ENCODE measurements at places on chromosomes 11 and 22.

GRCh38 chr11:128468111-128468510 lies 119.2 kb downstream of the ETS1 start:
- no peak for DNase-seq

DNA sequence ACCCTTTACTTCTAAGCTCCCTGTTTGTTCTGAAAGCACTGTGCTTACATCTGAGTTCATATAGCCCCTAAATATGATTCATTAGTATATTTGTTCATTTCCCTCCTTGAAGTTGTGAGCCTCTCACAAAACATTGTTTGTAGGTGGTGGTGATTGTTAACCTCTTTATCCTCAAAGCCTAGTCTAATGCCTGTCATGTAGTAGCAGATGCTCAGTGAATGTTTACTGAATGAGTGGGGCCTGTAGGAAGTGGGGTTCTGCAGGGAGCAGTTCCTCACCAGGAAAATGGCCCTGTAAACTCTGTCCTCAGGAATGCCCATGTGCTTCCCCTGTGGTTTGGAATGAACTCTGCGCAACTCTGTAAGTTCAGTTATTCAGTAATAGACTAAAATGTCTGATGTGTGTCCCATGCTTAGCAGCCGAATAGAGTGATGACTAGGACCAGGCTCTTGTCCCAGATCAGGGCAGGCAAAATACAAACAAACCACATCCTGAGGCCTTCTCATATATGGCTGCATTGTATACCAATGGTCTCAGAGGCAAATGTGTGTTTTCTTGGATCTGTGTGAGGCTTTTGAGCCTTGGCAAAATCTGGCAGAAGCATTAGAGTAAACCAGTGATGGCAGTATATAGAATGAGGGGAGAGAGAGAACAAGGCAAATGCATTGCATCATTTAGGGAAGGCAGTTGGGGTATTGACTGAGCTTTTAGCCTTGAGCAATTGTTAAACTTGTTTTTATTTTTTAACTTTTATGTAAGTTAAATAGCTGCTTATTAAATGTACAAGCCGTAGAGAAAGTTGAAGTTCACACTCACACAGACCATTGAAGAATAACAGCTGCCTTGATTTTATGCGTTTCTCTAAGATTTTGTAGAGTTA lies 91.4 kb upstream of the BIRC3 start:
- DNase-seq: peak; percentile 91

GRCh38 chr11:111694851-111695250 lies 71.3 kb downstream of the PPP2R1B start:
- DNase-seq: no peak

- DNase-seq: no peak
Observed at GRCh38 chr11:116716621-116717020, 56.2 kb downstream of the BUD13 start.

- peak; percentile 27 for DNase-seq
Observed at GRCh38 chr11:9840460-9841004, 176.7 kb downstream of the SWAP70 start.

GRCh38 chr11:134372536-134372935 lies 39.5 kb downstream of the B3GAT1 start:
- DNase-seq: no peak

GRCh38 chr11:126430581-126431335 lies 75.3 kb downstream of the ST3GAL4 start:
- no peak for DNase-seq

DNA sequence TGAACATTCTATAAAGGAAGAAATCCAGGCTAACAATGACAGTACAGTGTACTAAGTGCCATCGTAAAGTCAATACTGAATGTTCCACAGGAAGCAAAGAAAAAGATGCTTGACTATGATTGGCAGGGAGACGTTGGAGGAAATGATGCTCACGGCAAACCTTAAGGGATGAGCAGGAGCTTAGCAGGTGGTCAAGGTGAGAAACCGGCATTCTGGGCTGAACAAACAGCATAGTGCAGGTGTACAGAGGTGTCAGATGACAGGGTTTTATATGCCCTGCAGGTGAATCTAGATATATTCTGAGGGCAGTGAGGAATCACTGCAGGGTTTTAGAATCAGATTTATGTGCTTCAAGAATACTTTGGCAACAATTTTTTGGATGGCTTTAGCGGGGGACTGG lies 85.3 kb upstream of the HEPHL1 start:
- DNase-seq: no peak
